ENCODE measurements at places on chromosomes 4 and X.

GRCh38 chrX:125236955-125237354, 82.7 kb upstream of the TEX13C start:
- DNase-seq, result no peak

GRCh38 chr4:53010318-53010717, 148.2 kb downstream of the RASL11B start:
- no peak for DNase-seq

DNA sequence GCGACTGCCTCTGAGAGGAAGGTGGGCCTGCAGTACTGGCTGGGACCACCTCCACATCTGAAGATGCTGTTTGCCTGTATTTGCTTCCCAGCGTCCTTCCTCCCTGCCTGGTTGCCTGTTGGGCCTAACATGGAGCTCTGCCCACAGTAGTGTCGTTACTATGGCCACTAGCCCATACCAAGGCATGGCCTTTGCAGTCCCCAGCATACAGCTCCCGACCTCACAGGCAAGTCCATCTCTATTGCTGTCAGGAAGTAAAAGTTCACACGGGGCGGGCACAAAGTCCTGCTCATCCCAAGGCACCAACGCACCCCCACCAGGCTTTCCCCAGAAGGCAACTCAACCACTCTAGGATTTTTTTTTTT, 71.6 kb downstream of the MAML3 start:
- DNase-seq, result no peak

DNA sequence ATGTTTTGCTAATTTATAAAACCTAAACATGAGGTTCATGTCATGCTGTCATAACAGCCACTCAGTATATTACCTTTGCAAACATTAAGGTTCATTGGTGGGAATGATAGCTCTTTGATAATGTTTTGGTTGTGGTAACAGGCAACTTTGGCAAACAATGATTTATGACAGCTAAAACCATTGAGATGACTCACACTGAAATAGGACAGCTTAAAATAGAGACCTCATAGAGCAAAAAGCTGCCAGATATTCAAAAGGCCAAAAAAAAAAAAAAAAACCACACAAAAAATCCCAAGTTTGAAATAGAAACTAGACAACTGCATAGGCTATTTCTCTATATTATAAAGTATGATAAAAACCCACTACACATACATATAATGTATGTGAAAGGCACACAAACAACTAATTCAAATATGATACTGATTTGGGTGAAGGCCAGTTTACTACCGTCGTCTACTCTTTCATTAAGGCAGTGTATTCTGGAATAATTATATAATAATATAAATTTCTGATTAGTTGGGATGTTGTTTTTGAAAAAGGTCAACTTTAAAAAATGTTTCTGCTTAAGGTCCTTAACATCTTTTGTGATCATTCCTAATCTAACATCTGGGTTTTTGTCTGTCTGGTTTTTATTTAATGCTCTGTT, 646.0 kb upstream of the PITX2 start:
- DNase-seq, result peak; percentile 55

GRCh38 chr4:154618708-154619315, 6.4 kb upstream of the FGG start:
- DNase-seq, result peak; percentile 57

- DNase-seq, result no peak
Measured at GRCh38 chrX:18426004-18426320, 554 bp downstream of the CDKL5 start.

GRCh38 chr4:186081202-186081807, 12.3 kb downstream of the TLR3 start:
- no peak for DNase-seq

GRCh38 chrX:39813631-39814277, 284.0 kb downstream of the BCOR start:
- no peak for DNase-seq

DNA sequence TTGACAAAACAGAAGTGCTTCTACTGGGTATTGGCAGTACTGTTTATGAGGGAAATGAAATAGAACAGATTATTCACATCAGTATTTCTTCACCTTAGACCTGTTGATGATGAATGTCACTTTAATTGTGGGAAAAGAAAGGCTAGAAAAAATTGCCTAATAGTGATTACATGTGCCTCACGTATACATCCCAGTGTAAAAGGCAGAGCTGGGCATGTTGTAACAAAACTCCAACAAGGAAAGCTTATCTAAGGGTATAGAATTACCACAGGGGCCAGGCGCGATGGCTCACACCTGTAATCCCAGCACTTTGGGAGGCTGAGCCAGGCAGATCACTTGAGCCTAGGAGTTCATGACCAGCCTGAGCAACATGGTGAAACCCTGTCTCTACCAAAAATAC, 4.2 kb downstream of the PGM2 start:
- no peak for DNase-seq

DNA sequence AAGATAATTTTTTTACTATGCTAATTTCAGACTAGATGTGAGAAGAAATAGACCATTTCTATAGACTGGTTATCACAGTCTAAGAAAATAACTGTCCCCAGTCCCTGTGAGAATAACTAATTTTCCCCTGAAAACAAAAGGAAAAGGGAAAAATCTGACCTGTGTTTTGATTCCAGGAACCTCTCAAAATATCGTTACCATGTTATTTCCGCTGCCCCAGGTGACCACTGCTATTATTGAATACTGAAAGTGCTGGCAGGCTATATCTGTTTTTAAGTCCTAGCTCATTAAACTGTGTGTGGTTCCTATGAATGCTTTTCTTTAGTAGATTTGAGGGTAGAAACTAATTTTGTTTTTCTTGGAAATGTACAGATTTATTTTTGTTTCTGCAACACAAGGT, 83.6 kb downstream of the GAB1 start:
- no peak for DNase-seq

- DNase-seq, result no peak
Measured at GRCh38 chr4:14857981-14858380, 144.3 kb upstream of the CPEB2 start.

GRCh38 chrX:130330706-130331105, 9.0 kb upstream of the SLC25A14 start:
- DNase-seq, result peak; percentile 29

DNA sequence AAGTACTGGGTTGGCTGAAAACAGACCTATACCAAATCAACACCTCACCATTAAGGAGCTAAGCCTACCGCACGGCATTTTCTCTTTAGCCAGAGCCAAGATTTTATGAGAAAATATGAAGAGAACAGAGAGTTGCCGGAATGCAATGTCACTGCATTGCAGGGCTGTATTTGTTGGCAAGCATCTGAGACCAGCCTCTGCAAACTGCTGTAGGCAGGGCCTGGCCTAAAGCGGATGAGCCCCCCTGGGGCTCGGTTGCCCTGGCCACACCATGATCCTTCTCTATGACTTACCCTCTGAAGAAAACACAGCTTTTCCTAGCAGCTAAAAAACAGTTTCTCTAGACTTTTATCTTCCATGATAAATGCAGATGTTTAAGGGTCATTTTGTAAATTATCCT, 120.5 kb upstream of the SORBS2 start:
- no peak for DNase-seq

- DNase-seq, result no peak
Measured at GRCh38 chr4:150045410-150045809, 32.8 kb upstream of the DCLK2 start.

DNA sequence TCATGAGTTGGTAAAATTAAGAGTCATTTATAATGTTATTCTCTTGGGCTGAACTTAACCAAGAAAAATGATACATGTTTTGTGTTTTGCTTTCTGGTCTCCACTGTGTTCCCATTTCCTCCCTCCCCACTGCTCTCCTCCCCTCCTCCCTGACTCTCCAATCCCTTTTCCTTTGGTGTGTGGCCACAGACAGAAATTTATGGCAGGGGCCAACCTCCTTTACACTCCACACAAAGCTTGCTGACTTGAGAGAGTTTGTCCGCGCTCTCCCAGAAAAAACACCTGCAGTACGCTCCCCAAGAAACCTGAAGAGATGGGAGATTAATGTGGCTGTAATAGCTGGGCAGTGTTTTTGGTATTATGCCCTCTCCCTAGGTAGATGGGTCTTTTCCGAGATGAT, 88.9 kb downstream of the ALPK1 start:
- DNase-seq, result no peak

DNA sequence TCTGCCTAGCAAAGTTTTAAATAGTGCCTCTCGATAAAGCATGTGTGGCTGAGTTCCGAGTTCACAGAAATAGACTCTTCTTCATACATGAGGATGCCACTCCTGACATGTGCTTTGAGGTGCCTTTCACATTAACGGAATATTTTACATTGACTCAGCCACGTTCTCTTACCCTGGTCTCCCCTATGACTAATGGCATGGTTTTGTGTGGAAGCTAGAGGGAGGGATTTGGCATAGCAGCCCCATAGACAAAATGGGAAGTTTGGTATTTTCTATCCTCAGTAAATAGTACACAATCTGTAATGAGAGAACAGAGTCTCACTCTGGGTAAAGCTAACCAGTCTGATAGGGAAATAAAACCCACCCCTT, 68.9 kb downstream of the PCDH19 start:
- peak; percentile 16 for DNase-seq

GRCh38 chrX:19350941-19351384, 7.2 kb downstream of the PDHA1 start:
- no peak for DNase-seq

- DNase-seq, result no peak
Measured at GRCh38 chr4:169098054-169098497, 88.0 kb upstream of the CBR4 start.

- peak; percentile 70 for DNase-seq
Measured at GRCh38 chr4:184265546-184266351, 48.1 kb upstream of the ENPP6 start.

DNA sequence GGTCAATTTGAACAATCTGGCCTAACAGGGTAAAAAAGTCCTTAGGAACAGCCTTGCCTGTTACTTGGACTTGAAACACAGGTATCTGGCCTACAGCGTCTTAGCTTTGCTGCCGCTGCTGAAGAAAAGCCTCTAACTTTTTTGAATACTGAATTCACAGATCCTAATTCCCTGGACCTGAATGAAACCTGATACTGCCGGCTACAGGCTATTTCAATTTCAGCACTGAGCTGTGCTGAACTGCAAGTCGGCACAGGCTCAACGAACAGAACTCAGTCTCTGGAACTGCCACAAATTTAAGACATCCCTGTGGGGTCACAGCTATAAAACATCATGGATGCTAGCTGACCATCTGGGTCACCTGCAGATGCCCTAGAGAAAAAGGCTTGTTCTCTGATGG, 7.2 kb downstream of the NR0B1 start:
- no peak for DNase-seq

DNA sequence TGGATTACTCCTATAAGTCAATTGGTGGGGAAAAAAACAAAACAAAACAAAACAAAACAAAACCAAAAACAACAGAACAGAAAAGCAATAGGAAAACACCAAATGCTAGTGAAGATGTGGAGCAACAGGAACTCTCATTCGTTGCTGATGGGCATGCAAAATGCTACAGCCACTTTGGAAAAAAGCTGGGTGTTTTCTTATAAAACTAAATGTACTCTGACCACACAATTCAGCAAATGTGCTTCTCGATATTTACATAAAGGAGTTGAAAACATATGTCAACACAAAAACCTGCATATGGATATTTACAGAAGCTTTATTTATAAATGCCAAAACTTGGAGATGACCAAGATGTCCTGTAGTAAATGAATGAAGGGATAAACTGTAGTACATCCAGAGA, 703.6 kb upstream of the FAM241A start:
- no peak for DNase-seq

DNA sequence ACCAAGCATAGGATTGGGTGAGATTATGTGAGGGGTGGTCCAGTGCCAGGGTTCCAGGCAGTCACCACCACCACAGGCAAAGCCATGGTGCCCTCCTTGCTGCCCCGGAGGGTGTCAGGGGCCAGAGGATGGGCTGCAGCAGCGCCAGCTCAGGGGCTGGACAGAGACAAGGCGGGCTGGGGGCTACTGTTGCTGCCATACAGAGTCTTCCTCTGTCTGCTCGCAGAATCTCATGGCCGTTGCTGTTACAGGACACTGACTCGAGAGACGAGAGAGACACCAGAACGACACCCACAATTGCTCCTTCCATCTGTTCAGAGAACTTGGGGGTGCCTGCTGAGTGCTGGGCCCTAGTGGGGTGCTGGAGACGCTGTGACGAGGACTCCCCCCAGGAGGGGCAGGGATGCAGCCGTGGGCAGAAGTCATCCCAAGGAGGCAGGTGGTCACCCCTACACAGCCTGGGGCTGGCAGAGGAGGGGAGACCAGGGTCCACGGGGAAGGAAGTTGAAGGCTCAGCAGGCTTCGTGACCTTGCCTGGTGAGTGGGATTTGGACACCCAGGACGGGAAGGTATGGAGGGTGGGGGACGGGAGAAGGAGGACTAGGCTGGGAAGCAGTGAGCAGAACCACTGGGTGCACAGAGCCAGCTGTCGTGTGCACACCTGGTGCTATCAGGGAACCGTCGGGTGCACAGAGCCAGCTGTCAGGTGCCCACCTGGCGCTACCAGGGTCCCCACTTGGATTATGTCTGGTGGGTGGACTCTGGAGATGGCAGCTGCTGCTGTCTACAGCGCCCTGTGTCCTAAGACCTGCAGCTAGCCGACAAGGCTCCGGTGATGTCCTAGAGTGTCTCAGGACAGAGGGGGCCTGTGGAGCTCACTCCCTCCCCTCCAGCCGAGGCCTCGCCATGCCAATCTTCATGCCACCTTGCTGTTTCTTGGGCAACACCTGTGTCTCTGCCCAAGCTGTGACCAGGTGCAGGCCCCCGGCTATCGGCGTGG, 43.9 kb upstream of the HMX1 start:
- DNase-seq, result peak; percentile 0

- DNase-seq, result no peak
Measured at GRCh38 chr4:38381788-38382187, 282.2 kb upstream of the KLF3 start.

DNA sequence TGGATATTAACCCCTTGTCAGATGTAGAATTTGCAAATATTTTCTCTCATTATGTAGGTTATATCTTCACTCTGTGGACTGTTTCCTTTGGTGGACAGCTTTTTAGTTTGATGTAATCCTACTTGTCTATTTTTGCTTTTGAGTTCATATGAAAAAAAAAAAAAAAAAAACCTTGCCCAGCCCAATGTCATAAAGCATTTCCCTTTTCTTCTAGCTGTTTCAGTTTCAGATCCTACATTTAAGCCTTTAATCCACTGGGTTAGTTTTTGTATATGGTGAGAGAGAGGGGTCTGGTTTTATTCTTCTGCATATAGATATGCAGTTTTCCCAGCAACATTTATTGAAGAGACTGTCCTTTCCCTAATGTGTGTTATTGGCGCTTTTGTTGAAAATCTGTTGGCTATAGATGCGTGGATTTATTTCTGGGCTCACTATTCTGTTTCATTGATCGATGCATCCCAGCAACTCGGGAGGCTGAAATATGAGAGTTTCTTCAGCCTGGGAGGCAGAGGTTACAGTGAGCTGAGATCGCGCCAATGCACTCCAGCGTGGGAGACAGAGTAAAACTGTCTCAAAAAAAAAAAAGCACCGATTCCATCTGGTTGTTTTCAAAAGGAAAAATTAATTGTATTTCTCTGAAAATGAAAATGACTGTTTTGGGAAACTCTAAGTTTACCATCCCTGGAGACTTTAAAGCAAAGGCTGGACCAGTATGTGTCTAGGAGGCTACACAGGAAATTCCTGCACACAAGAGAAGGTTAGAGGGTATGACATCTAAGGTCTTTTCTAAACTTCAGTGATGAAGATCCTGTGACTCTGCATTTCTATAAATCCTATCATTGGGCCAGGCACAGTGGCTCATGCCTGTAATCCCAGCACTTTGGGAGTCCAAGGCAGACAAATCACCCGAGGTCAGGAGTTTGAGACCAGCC, 35.6 kb downstream of the STEEP1 start:
- no peak for DNase-seq
